ENCODE measurements at places on chromosomes 2 and 18. TPM values are rescaled to one million over a fixed set of nuclear protein-coding genes. Genes with fewer than 3 reads are reported as not detected.

GRCh38 chr18:68564961-68565360 lies 149.9 kb downstream of the TMX3 start:
- DNase-seq = no peak

FMNL2 gene
- total RNA-seq = 129 TPM

- no peak for DNase-seq
Measured at GRCh38 chr2:126782648-126783047, 116.0 kb upstream of the TEX51 start.

GRCh38 chr2:40292291-40292690 lies 159.6 kb downstream of the SLC8A1 start:
- no peak for DNase-seq

Data from sciatic nerve (tissue), 2 donors.